ENCODE measurements at places on chromosomes 13 and 19.

GRCh38 chr13:96273196-96273595 is 183.3 kb downstream of the HS6ST3 start:
- DNase-seq = no peak

GRCh38 chr13:43171489-43171888 is 148.1 kb downstream of the DNAJC15 start:
- no peak for DNase-seq

GRCh38 chr13:44879452-44880058 is 109.7 kb downstream of the NUFIP1 start:
- DNase-seq = peak; percentile 7

- no peak for DNase-seq
These were observed 14.7 kb upstream of the POSTN start for GRCh38 chr13:37613236-37613635.

DNA sequence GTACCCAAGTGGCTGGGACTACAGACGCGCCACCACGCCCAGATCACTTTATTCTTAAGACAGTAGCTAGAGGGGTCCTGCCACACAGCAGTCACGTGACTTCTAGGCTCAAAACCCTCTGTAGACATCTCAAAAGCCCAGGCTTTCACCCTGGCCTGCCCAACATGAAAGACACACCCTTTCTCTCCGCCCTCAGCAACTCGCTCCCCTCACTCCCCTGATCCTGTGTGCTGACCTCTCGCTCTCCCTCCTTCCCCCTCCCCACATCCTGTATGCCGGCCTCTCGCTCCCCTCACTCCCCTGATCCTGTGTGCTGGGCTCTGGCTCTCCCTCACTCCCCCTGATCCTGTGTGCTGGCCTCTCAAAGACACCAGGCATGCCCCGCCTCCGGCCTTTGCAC is 77.4 kb downstream of the SLC15A1 start:
- no peak for DNase-seq

GRCh38 chr13:111316161-111316730 is 4.2 kb upstream of the TEX29 start:
- DNase-seq = no peak

DNA sequence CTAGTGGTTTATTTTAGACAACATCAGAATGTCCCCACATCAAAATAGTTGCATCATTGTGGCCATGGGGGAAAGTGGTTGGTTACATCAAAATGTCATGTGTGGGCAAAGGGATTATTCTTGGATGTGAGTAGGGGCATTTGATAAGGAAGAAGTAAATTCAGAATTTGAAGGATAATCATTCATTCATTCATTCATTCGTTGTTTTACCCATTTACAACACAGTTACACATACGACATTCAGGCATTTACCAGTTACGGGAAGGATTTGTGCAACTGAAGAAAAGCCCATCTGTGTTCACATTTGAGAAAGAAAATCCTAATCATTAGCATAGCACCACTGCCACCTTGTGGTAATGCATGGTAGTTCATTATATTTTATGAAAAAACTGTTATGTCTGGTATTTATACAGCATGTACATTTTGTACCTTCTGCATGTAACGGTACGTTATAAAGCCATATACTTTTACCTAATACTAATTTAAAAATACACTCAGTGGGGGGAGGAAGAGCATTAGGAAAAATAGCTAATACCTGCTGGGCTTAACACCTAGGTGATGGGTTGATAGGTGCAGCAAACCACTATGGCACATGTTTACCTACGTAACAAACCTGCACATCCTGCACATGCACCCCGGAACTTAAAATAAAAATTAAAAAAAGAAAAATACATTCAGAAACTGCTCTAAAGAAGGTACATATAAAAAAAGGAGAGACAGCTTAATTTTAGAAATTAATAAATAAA is 62.1 kb downstream of the DGKH start:
- DNase-seq = peak; percentile 42

GRCh38 chr13:109533350-109533749 is 253.0 kb downstream of the IRS2 start:
- DNase-seq = no peak

GRCh38 chr13:46396341-46396740 is 9.3 kb upstream of the RUBCNL start:
- DNase-seq = no peak

DNA sequence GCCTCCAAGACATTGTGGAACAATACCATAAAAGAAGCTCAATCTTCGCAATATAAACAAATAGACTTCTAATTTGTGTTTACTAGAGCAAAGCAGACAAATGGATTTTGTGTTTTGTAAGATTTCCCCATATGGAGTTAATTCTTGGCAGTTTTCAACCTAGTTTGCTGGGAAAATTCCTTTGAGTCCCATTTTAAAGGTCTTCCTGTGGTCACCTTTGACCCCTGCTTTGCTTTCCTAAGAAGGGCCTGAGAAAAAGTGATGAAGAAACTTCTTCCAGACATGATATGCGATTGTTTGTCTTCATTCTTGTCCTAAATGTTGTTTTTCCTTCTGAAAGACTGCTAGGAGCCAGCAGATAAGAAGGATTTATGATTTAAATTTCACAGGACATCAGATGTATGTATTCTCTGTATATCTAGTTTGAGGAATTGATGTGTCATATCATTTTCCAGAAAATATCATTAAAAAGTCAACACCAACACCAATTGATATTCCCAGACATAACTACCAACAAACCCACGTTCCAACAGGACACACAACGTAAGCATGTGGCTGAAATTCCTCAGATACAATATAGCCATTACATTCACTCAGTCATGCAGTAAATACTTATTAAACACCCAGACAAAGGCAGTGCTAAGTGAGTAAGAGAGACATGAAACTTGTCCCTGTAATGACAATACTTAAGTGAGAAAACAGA is 276.4 kb downstream of the LHFPL6 start:
- DNase-seq = no peak

DNA sequence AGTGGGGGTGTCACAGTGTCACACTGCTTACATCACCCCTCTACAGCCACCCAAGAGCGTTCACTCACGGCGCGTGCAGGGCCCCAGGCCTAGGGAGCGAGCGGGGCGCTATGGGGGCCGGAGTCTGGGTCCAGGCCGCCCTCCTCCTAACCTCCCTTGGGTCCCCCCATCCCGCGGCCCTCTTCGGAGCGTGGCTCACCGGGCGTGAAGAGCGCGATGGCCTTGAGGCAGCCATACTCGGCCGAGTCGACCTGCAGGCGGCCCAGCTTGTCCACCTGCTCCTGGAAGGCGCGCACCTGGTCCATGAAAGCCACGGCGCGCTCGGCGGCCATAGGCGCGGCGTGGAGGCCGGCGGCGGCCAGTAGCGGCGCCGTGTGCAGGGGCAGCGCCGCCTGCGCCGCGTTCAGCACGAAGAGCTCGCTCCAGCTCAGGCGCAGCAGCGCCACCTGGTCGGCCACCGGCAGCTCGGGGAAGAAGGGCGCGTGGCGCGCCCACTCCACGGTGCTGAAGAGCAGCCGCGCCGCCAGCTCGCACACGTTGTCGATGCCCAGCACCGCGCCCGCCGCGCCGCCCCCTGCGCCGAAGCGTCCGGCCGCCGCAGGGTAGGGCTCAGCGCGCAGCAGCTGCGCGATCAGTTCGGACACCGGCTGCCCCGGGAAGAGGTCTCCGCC is 9.4 kb downstream of the OCEL1 start:
- DNase-seq = peak; percentile 29

DNA sequence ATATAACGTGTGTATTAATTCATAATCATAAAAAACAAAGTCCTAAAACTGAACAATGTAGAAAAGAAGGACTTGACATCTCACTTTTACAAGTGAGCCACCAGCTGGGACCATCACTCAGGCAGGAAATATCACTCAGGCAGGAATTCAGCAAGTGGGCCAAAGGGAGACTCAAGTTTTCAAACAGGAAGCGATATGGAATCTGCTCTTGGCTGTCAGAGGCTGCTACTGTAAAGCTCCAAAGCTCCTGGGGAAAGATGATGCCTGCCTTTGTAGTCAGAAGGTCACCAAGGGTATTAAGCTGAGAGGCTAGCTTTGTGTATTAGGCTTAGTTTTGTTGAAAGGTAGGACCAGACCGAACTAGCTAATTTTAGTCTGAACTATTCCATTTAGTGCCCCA is 5.5 kb upstream of the AKAP11 start:
- DNase-seq = no peak

- no peak for DNase-seq
These were observed 4.8 kb downstream of the ZNF304 start for GRCh38 chr19:57355916-57356315.

DNA sequence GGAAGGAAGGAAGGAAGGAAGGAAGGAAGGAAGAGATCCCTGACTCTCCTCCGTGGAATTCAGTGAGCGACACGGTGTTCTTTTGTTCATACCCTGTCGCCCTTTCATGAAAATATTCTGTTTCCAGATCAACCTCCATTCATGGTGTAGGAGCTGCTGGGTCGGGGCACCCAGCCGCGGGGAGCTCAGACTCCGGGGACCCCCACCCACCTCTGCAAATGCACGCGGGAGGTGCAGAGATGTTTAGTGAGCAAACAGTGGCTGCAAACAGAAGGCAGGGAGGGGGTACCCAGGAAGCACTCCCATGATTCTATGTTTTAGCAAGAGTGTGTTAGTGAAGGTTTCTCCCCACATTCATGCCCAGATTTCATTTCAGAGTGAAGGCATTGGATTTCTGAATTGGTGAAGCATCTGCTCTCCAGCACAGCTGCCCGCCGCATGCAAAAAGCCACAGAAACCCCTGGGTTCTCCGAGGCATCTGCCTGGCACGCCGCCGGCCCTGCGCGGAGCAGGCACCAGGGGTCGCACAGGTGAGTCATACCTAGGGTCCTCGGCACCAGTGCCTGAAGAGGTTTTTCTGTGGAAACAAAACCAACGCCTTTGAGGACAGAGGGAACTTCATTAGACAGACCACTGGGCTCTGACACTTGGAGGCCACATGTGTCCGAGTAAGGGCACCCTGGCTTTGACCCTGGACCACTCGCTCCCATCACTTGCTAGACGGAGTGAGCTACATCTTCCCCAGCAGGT is 80.6 kb downstream of the ZNF557 start:
- no peak for DNase-seq

DNA sequence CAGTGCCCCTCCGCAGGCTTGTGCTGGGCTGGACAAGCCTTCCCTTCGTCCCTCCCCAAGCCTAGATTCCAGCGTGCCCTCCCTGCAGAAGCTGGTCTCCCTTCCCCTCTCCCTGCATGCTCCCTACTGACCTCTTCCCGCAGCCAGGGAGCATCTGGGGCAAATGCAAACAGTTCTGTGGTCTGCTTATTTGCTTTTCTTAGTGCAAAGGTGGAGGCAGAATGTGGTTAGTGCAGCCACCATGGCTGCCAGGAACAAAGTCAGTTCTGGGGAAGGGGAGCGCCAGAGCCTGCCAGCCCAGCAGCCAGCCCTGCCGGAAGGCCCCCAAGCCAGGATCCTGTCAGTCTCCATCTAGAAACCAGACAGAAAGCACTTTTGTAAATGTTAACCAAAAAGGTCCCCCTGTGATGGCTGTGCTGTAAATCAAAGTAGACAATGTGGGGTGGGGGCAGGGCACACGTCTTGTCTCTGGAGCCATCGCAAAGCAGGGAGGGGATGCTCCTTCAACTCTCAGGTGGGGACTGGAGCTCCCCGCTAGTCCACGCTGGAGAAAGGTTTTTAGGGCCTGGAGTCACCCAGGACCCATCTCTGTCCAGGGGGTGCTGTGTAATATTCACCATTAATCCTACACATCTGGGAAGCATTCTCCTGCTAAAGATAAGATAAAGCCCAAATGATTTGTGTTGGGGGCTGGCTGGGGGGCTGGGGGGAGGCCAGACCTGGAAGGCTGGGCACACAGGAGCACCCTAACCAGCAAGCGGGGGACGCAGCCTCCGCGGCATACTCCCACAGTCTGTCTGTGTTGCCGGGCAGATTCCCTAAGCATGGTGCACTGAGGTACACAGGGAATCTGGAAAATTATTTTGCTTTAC is 30.9 kb downstream of the SERP2 start:
- DNase-seq = no peak

- no peak for DNase-seq
These were observed 60.3 kb downstream of the CRYL1 start for GRCh38 chr13:20465218-20465879.

DNA sequence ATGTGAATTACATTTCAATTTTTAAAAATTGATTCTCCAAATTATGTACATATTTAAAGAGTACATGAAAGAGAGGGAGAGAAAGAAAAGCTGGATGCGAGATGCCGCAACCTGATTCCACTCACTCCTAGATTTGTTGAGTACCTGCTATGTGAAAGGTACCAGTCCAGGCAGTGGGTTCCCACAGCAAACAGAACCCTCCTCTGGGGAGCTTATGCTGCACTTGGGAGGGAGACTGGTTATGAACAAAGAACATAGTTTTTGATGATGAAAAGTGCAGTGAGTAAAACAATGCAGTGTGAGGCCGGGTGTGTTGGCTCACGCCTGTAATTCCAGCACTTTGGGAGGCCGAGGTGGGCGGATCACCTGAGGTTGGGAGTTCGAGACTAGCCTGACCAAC is 43.4 kb downstream of the ACTN4 start:
- DNase-seq = no peak

DNA sequence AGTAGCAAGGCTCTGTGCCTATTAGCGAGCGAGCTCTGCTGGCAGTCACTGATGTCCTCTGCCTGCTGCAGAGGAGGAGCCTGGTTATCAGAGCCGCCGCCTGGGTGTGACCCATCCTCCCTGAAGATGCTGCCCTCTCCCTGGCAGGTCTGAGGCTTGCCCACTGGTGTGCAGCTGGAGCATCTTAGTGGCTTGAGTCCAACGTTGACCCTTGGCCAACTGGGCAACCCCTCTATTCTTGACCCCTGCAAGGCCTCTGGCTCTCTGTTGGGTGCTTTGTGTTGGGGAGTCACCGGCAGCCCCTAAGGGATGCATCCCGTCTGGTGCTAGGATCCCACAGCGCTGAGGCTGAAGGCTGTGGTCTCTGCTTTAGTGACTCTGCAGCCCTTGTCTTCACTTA is 277.9 kb upstream of the SOX1 start:
- DNase-seq = no peak

DNA sequence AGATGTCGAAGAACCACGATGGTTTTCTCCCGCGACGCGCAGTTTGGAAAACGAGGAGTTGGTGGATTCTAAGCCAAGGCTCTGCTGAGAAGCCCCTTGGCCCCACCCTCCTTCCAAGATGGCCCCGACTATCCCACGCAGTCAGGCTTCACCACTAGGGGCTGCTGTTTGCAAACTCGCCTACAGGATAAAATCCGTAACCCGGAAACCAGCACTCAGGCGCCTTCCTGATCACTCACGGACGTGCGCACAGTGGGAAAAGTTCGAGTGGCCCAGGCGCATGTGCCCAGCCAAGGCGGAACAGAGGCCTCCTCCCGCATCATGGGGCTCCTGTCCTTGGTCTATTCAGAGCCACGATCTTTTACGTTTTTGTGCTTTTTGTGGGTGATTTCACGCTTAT is 19.2 kb upstream of the UQCR11 start:
- no peak for DNase-seq

DNA sequence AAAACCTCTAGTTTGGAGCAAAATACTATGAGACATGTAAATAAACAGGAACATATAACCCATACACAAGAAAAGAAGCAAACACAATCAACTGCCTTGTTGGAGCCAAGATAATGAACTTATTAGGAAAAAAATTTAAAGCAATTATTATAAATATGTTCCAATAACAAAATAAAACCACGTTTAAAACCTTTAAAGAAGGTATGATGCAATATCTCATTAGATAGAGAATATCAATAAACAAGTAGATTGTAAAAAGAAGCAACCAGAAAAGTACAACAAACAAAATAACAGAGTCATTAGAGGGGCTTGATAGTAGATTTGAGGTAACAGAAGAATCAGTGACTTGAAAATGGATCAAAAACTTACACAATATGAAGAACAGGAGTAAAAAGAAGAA is 327.0 kb upstream of the PCDH9 start:
- no peak for DNase-seq

- no peak for DNase-seq
These were observed 64.2 kb downstream of the URI1 start for GRCh38 chr19:30006207-30006606.

All from KG1 (cell line).